ENCODE measurements at places on chromosomes 1 and 21. TPM values are rescaled to one million over a fixed set of nuclear protein-coding genes. Genes with fewer than 3 reads are reported as not detected.

JAM2 gene
- polyA plus RNA-seq = 11.8 TPM

S100A2 gene
- 11.8 TPM for polyA plus RNA-seq

RASSF5 gene
- 5.1 TPM for polyA plus RNA-seq

AMY2A gene
- not detected for polyA plus RNA-seq
